ENCODE measurements at places on chromosomes 5 and 9.

GRCh38 chr5:111229871-111230810 is 6.0 kb downstream of the CAMK4 start:
- DNase-seq, result no peak
- H3K27ac ChIP-seq, result no peak overlapping the region
- H3K4me1 ChIP-seq, result no peaks in the 10 kb centered on the region
- H3K36me3 ChIP-seq, result no peaks in the 10 kb centered on the region

DNA sequence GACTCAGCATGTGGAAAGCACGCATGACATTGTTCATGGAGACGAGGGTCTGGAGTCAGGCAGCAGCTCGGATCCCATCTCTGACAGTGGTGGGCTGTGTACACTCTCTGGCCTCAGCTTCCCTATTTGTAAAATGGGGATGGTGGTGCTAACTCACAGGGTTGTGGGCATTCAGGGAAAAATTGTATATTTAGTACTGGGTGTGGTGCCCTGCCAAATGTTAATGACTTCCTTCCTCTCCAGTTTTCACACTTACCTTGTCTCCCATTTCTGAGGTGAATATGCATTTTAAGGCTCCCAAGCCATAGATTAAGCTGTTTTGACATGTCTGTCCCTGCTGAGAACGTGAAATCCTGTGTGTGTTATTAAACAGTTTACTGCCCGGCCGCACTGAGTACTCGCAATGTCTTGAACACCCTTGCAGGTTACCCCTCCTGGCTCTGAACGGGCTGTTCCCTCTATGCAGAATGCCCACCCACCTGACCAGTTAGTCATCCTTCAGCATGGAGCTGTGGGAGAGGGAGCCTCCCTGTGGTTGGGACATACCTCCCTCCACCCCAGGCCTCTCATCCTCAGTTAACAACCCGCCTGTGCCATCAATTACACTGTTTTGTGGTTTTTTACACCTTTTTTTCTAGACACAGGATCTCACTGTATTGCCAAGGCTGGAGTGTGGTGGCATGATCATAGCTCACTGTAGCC is 25.8 kb downstream of the TJP2 start:
- H3K36me3 ChIP-seq, result no peaks in the 10 kb centered on the region
- peaks cover 3% of the 10 kb centered on the region for H3K4me1 ChIP-seq
- H3K4me3 ChIP-seq, result no peak overlapping the region
- peak; percentile 55 for DNase-seq
- no peak overlapping the region for H3K27ac ChIP-seq

- H3K27ac ChIP-seq, result no peak overlapping the region
- no peak for DNase-seq
- peaks cover 3% of the 10 kb centered on the region for H3K4me1 ChIP-seq
- no peaks in the 10 kb centered on the region for H3K27me3 ChIP-seq
- no peak overlapping the region for H3K4me3 ChIP-seq
Observed at GRCh38 chr9:6793203-6793602, 35.4 kb downstream of the KDM4C start.

- H3K36me3 ChIP-seq, result no peaks in the 10 kb centered on the region
- no peak overlapping the region for H3K4me3 ChIP-seq
- no peak for DNase-seq
- no peak overlapping the region for H3K27ac ChIP-seq
- no peaks in the 10 kb centered on the region for H3K4me1 ChIP-seq
- H3K27me3 ChIP-seq, result peaks cover 2% of the 10 kb centered on the region
Observed at GRCh38 chr5:82851471-82851870, 225.7 kb downstream of the TMEM167A start.

DNA sequence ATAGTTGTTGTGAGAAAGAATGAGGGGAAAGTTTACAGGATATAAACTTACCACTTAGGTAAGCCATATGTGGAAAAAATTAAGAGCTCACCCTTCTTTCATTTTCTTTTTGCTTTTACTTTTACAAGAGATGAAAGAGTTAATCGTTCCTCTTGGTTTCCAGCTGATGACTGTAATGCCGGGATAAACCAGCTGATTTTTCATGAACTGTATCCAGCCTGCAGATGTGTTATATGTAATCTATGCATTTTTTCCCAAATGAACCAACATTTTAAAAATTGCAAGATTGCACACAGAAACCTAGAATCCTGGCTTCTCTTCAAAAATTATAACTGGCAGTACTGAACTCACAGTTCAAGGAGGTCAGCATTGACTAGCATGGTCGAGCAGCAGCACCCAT is 185.9 kb downstream of the GRIA1 start:
- DNase-seq, result no peak
- no peaks in the 10 kb centered on the region for H3K27me3 ChIP-seq
- H3K36me3 ChIP-seq, result no peaks in the 10 kb centered on the region
- H3K4me3 ChIP-seq, result no peak overlapping the region
- H3K4me1 ChIP-seq, result 0 out of 2 replicates have a peak, but pooled peaks cover 2% of the 10 kb centered on the region

GRCh38 chr5:174610968-174611367 is 113.4 kb upstream of the MSX2 start:
- H3K27me3 ChIP-seq, result no peaks in the 10 kb centered on the region
- H3K4me3 ChIP-seq, result no peak overlapping the region
- H3K4me1 ChIP-seq, result peaks cover 5% of the 10 kb centered on the region
- H3K36me3 ChIP-seq, result no peaks in the 10 kb centered on the region
- DNase-seq, result peak; percentile 75

DNA sequence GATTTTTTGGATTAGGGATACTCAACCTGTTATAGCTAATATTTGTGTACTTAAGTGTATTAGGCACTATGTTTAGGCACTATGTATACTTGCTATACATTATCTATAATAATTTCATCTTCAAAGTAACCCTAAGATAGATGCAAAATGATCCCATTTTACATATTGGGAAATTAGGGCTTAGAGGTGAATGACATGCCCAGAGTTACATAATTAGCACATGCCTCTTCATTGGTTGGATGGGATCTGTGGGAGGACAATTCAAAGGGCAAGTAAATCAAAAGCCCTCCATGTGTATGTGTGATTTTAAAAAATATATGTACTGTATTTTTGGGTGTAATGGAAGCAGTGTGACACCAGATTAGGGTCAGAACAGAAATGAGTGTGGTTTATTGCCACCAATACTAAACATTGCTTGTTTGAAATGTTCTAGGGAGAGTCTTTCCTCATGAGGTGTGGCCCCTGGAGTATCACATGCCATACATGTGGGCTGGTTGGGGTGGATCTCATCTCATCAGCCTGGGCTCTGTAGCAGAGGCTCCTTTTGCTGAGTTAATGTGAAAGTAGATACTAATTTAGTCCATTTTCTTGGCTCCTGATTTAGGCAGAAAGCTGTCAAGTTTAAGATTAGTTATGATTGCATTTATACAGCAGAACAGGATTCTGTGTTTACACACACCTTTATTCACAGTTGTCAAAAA is 5.5 kb downstream of the C9orf85 start:
- H3K27ac ChIP-seq, result no peak overlapping the region
- H3K4me3 ChIP-seq, result no peak overlapping the region
- no peak for DNase-seq

- H3K4me1 ChIP-seq, result no peaks in the 10 kb centered on the region
- H3K4me3 ChIP-seq, result no peak overlapping the region
- H3K36me3 ChIP-seq, result no peaks in the 10 kb centered on the region
- H3K27ac ChIP-seq, result no peak overlapping the region
Observed at GRCh38 chr9:134968011-134968822, 50.5 kb upstream of the FCN1 start.

GRCh38 chr9:135883410-135884089 is 23.8 kb downstream of the CAMSAP1 start:
- no peak overlapping the region for H3K27ac ChIP-seq
- no peak for DNase-seq
- peaks cover 4% of the 10 kb centered on the region for H3K36me3 ChIP-seq

- H3K4me1 ChIP-seq, result no peaks in the 10 kb centered on the region
- H3K27me3 ChIP-seq, result no peaks in the 10 kb centered on the region
- H3K27ac ChIP-seq, result no peak overlapping the region
- no peak overlapping the region for H3K4me3 ChIP-seq
- DNase-seq, result no peak
Observed at GRCh38 chr5:4540375-4541173, 599.6 kb upstream of the ADAMTS16 start.

DNA sequence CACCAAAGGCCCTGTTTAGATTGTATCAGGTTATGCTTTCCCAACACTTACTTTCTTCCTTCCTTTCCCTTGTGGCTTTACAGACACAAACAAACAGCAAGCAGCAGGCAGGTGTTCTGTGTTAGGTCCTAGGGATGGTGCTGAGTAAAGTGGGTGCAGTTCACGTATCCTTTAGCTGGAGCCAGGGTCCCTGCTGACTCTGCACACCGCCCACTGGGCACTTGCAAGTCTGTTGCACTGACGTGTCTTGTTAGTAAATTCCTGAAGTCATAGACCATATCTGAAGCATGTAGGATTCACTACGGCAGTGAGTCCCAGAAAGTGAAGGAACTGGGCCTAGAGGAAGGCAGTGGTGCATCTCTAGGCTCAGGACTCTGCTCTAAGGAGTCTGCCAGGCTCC is 96.5 kb downstream of the DAPK1 start:
- H3K4me1 ChIP-seq, result peaks cover 6% of the 10 kb centered on the region
- H3K27me3 ChIP-seq, result no peaks in the 10 kb centered on the region
- no peak overlapping the region for H3K4me3 ChIP-seq
- peak; percentile 80 for DNase-seq
- peak overlapping the region; percentile 27 for H3K27ac ChIP-seq
- H3K36me3 ChIP-seq, result no peaks in the 10 kb centered on the region

DNA sequence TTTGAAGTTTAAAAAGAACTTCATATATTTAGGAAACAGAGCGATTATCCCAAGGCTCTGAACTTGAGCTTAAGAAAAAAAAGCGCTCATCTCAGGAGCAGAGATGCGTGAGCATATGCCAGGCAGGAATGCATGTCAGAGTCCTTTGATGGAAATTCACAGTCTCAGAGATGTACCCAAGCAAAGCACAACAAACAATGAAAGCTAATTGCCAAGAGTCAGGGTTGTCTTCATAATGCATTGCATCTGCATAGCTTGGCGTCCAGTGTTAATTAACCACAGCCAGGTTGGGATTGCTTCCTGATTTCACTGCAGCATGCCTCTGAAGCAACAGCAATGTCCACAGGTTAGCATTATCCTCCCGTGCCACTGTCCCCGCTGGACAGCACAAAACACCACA is 907.0 kb upstream of the DMAC1 start:
- DNase-seq, result no peak
- no peak overlapping the region for H3K4me3 ChIP-seq
- no peaks in the 10 kb centered on the region for H3K27me3 ChIP-seq
- no peaks in the 10 kb centered on the region for H3K36me3 ChIP-seq

DNA sequence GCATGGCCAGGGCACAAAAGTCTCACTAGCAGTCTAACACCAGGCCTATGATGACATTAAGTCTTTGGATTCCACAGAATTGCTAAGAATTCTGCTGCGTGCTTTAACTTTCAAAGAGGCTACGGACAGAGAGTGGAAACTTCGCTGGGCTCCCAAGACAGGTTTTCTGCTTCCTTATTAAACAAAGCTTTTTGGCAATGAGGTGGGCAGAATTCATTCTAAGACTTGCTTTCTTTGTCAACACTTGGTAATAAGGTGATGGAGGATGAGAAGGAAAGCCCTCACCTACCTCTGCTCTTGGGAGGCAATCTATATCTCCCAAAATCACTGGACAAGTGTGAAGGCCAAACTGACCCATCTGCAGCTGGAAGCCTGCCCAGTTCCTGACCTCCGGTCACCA is 231.9 kb downstream of the ATPSCKMT start:
- no peaks in the 10 kb centered on the region for H3K36me3 ChIP-seq
- peaks cover 13% of the 10 kb centered on the region for H3K4me1 ChIP-seq
- H3K27ac ChIP-seq, result peak overlapping the region; percentile 71
- H3K4me3 ChIP-seq, result no peak overlapping the region
- no peaks in the 10 kb centered on the region for H3K27me3 ChIP-seq
- no peak for DNase-seq

- no peak overlapping the region for H3K27ac ChIP-seq
- no peaks in the 10 kb centered on the region for H3K27me3 ChIP-seq
- no peak overlapping the region for H3K4me3 ChIP-seq
- DNase-seq, result no peak
Observed at GRCh38 chr5:8094304-8094703, 225.4 kb downstream of the MTRR start.

DNA sequence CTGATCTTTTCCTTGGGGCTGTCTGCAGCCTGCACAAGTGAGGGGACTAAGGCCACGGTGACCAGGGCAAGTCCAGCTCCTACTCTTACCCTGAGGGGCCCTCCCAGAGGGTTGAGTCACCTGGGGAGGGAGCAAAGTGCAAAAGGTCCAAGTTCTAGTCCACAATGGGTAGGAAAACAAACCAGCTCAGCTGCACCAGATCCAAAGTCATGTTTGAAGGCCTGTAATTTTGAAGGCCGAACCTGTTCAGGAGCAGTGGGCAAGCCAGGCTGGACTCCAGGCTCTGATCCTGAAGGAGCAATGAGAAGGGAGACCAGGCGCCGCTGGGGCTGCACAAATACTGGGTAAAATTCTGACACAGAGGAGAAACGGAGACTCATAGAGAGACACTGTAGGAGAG is 15.8 kb upstream of the TCF7 start:
- no peaks in the 10 kb centered on the region for H3K36me3 ChIP-seq
- peaks cover 15% of the 10 kb centered on the region for H3K27me3 ChIP-seq
- no peak overlapping the region for H3K27ac ChIP-seq
- H3K4me3 ChIP-seq, result no peak overlapping the region
- H3K4me1 ChIP-seq, result peaks cover 4% of the 10 kb centered on the region
- no peak for DNase-seq

- H3K36me3 ChIP-seq, result no peaks in the 10 kb centered on the region
- no peak overlapping the region for H3K27ac ChIP-seq
Observed at GRCh38 chr5:178291969-178292825, 59.6 kb upstream of the PHYKPL start.

- H3K27ac ChIP-seq, result no peak overlapping the region
- H3K27me3 ChIP-seq, result peaks cover 12% of the 10 kb centered on the region
- H3K4me1 ChIP-seq, result peaks cover 13% of the 10 kb centered on the region
- no peak for DNase-seq
Observed at GRCh38 chr5:150671509-150672236, 10.6 kb downstream of the MYOZ3 start.

DNA sequence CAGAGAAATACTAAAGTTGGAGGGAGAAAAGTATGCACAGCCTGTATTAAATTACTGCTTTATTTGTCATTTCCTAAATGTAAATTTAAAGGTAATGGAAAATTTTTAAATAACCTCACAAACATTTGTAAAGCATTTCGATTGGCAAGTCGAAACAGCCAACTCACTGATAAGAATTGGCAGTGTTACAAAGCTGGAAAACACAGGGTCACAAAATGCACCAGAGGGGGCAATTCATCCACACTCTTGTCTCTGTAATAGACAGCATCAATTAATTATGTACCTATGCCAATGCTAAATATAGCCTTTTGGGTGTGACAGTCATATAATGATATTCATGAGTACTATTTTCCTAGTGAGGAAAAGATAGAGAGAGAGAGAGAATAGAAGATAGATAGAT is 140.6 kb upstream of the PRLR start:
- no peak overlapping the region for H3K27ac ChIP-seq
- H3K36me3 ChIP-seq, result no peaks in the 10 kb centered on the region
- H3K4me3 ChIP-seq, result no peak overlapping the region

- H3K4me1 ChIP-seq, result peaks cover 21% of the 10 kb centered on the region
- H3K27me3 ChIP-seq, result no peaks in the 10 kb centered on the region
- no peaks in the 10 kb centered on the region for H3K36me3 ChIP-seq
- no peak for DNase-seq
- H3K4me3 ChIP-seq, result no peak overlapping the region
Observed at GRCh38 chr5:72555871-72556270, 48.7 kb upstream of the ZNF366 start.

GRCh38 chr9:87593359-87593980 is 95.8 kb downstream of the DAPK1 start:
- H3K4me3 ChIP-seq, result no peak overlapping the region
- H3K27me3 ChIP-seq, result no peaks in the 10 kb centered on the region
- peaks cover 4% of the 10 kb centered on the region for H3K4me1 ChIP-seq
- no peak overlapping the region for H3K27ac ChIP-seq

- DNase-seq, result no peak
- H3K27ac ChIP-seq, result no peak overlapping the region
- no peaks in the 10 kb centered on the region for H3K27me3 ChIP-seq
- H3K4me3 ChIP-seq, result no peak overlapping the region
- H3K36me3 ChIP-seq, result no peaks in the 10 kb centered on the region
- H3K4me1 ChIP-seq, result no peaks in the 10 kb centered on the region
Observed at GRCh38 chr5:11268891-11269290, 507.9 kb upstream of the DAP start.

All from IMR-90 (cell line).